ENCODE measurements at places on chromosomes 4 and X.

DNA sequence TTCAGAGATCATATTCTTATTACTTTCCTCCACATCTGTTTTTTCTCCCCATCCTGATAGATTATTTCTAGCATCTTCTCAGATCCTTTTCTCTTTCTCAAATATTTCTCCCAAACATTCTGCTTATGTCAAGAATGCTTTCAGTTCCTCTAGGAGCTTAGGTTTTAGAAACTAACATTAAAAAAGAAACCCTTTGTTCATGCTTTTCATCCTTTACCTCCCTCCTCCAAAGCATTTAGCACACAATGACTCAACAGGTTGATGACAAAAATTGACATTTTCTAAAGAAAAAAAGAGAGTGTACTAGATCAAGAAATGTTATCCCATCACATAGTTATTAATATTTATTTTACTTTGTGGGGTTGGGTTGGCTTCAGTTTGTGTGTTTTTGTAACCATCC lies 16.5 kb upstream of the ALB start:
- DNase-seq = no peak

DNA sequence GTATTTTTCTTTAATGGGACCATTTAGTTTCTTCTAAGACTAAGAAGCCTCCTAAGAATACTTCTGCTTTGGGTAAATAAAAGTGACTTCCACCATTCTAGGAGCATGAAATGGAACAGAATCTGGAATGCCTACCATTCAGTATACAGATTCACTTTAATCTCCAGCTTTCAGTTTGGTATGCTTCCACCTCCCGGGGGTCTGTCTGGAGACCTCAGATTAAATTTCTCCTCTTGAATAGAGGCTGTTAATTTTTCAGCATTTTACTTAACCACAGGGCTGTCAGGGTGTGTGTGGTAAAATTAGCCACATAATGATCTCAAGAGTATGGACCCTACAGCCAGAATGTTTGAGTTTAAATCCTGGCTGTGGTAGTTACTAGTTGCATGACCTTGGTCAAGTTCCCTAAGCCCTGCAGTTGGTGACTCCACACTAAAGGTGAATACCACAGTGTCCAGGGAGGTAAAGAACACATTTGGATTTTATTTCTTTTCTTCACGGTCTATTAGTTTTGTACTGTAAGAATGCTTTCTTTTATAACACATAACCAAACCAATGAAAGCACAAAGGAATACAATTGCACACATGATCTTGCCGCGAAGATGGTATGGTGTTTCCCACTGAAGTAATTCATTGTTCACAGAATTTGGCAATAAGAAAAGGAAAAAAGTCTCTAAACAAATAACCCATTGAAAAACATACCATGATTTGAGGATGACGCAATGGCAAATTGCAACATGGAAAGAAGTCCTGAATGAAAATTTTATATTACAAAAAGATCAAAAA lies 37.3 kb upstream of the TRIM2 start:
- DNase-seq = no peak

DNA sequence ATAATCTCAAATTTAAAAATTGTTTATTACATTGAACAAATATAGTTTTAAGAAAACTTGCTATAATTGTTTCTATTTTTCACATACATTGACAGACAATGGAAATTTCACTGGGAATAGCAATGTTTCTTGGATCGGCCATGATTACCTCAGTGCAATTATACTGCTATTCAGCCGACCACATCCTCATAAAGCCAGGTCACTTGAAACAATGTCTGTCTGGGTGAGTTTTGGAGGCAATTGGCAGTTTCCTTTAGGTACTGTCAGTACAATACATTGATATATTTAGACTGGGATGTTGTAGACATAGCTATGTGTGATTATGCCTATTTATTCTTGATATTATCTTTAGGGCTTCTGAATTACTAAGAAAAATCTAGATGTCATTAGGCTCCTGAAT lies 89.5 kb upstream of the VEGFC start:
- DNase-seq = no peak

GRCh38 chr4:42150653-42151567 lies 1.5 kb downstream of the BEND4 start:
- DNase-seq = no peak

- DNase-seq = no peak
These were observed 515.5 kb downstream of the STPG2 start for GRCh38 chr4:97627750-97628149.

DNA sequence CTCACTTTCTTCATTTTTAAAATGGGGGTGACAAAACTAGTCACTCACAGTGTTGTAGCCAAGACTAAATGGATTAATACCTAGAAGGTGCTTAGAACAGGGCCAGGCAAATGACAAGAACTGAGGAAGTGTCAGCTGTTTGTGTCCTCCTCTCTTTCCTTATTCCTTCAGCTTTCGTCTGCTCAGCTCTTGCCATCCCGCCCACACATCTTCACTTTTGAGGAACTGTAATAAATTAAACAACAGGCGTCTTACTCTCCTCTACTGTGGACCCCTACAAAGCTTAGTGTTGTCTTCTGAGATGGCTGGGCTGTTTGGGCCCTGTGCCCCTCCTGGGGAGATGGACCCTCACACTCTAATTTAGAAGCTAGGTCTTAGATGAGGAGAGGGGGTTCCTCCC lies 2.7 kb downstream of the HPSE start:
- no peak for DNase-seq

DNA sequence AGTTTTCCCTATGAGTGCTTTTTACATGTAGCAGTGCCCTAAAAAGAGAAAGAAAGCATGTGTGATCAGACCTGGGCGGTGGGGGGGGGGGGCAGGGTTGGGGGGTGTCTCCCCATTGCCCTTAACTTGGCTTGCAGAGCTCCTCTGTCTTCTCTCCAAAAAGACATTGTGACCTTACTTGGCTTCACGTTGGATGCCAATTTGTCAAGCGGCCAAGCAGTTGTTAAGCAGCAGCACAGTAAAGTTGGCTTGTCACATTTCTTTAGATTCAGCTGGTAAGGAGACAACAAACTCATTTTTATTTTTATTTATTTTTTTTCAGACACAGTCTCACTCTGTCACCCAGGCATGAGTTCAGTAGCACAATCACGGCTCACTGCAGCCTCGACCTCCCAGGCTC lies 57.3 kb upstream of the ZNF157 start:
- DNase-seq = no peak

DNA sequence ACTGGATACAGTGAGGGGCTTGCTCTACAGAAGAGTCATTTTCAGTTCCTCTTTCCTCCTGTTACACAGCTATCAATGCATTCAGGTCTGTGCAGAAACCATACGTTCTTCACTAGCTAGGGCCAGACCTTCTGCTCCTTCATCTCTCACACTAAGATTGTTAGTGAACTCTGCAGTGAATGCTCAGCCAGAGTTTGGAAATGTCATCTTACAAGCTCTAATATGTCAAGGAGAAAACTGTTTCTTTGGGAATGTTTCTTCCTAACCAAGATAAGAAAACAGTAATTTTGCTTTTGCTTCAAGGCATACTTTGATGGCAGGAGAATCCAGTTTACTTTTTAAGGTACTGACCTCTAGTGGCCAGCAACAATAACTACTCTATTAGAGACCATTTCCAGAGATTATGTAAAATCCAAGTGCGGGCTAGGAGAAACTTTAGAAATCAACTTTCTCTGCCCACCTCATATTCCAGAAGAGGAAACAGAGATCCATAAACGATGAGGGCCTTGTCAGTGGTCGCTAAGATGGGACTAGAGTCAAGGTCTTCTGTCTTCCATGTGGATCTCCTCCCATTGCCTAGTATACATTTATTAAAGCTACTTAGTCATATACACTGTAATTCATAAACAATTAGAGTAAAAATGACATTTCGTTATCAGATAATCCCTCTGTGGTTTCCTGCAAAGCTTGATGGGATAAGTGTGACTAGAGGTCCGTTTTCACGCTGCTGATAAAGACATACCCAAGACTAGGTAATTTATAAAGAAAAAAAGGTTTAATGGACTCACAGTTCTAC lies 12.1 kb upstream of the CC2D2A start:
- DNase-seq = no peak

- DNase-seq = no peak
These were observed 52.8 kb upstream of the POU4F2 start for GRCh38 chr4:146585761-146586333.

DNA sequence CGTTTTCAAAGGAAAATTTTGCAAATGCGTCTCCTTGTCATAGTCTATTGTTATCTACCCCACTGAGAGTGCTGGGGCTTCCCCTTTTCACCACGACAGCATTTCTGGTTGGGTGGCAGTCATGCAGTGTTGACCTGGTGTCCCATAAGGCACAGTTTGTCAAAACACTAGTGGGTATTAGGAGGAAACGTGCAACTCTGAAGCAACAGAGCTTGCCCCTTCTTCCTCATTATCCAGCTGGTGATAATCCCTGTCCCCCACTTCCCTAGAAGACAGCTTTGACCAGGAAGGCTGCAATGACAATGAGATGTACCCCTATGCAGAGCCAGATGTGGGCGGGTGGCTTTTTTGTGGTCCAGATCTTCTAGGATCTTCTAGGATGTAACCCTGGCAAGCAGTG lies 1.8 kb downstream of the TBC1D1 start:
- DNase-seq = peak; percentile 23

- DNase-seq = peak; percentile 98
These were observed at the start of gene WFS1 for GRCh38 chr4:6269616-6270511. Gene WFS1, plus strand, starts transcription at chr4:6269850. Its CDS starts 7,606 bp downstream, at chr4:6277456.

DNA sequence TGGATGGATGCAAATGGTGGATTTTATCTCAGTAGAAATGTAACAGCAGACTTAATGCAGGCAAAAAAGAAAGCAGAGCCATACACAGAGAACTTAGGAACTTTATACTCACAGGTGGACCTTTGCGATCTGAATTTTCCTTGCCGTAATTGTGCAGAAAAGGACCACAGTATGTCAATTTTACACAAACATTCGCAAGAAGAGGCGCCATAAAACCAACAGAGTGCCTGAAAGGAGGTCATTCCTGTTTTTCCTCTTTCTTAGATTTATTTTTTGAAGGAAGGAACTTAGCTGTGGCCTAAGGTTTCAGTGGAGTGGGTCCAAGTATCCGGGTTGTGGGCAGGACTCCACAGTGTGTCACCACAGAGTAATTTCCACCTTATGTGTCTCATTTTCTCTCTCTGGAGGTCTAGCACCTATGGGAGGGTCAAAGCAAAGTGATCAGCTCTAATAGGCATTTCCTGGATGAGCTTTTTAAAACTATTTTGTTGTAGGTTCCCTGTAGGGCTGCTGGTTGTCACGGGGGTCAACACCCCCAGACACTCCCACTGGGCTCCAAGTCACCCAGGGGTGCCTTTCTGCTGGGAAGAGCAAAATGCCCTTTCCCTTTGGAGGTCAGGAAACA lies 24.7 kb upstream of the PBDC1 start:
- no peak for DNase-seq

GRCh38 chrX:10859353-10859752 lies 239.0 kb upstream of the MID1 start:
- no peak for DNase-seq

- DNase-seq = no peak
These were observed 33.1 kb upstream of the VCX3A start for GRCh38 chrX:6568031-6568430.

DNA sequence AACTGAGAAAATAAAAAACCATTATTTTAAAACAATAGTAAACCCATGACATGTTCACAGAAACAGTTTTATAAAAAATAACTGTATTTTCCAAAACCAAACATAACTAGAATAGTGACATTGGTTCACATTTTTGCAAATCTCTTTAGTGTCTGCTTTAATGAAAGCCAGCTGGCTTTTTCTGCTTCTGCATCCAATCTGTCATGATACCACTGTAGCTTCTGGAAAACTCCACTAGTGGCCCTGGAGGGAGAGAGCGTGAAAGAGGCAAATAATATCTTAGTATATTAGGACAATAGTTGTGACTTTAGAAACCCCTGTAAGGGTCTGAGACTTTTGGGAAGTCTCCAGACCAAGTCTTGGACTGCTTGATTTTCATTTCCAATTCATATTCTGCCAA lies 31.1 kb downstream of the FGFBP1 start:
- DNase-seq = no peak

- DNase-seq = no peak
These were observed 29.4 kb downstream of the APELA start for GRCh38 chr4:164906368-164906767.

GRCh38 chr4:104462641-104463040 lies 32.1 kb downstream of the CXXC4 start:
- DNase-seq = no peak

DNA sequence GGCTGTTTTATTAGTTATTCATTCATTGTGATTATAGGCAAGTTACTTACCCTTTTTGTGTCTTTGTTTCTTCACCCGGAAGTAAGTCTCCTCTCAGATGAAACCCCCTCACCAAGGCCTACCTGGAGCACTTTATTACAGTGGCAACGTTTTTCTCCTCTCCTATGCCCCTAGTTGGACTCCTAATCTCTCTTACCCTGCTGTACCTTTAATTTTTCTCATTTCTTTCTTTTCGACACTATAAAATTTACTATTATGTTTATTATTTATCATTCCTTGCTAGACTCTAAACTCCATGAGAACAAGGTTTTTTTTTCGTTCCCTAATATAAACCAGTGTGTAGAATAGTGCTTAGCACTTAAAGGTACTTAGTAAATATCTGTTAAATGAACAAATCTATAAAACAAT lies 17.5 kb downstream of the STAP1 start:
- no peak for DNase-seq

- no peak for DNase-seq
These were observed 40.6 kb upstream of the RASSF6 start for GRCh38 chr4:73660808-73661207.

DNA sequence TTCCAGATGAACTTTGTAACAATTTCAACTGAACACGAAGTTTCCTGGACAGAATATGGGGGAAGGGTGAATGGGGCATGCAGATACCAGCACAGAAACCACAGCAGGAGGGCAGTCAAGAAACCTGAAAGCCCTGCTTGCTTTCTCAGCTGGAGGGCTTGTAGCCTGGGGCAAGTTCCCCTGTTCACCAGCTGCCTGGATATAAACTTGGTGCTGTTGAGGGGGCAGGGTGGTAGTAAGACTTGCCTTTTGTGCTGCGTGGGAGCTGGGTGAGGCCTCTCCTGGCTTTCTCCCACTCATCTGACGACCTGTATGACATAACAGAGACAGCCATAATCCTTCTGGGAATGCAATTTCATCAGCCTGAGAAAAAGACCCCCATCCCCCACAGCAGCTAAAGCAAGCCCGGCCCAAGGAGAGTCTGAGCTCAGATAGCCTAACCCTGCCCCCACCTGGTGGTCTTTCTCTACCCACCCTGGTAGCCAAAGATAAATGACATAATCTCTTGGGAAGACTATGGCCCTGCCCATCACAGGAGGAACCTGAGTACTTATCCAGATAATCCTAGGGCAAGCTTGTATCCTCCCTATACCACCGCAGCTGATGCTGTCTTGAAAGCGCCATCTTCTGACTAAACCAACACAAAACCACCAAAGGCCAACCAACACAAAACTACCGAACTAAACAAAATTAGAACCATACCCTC lies 234.3 kb downstream of the LAS1L start:
- DNase-seq = no peak

Data from C1 segment of cervical spinal cord (tissue), 14 donors.